ENCODE measurements at places on chromosomes 4 and X. TPM values are rescaled to one million over a fixed set of nuclear protein-coding genes. Genes with fewer than 3 reads are reported as not detected.

DNA sequence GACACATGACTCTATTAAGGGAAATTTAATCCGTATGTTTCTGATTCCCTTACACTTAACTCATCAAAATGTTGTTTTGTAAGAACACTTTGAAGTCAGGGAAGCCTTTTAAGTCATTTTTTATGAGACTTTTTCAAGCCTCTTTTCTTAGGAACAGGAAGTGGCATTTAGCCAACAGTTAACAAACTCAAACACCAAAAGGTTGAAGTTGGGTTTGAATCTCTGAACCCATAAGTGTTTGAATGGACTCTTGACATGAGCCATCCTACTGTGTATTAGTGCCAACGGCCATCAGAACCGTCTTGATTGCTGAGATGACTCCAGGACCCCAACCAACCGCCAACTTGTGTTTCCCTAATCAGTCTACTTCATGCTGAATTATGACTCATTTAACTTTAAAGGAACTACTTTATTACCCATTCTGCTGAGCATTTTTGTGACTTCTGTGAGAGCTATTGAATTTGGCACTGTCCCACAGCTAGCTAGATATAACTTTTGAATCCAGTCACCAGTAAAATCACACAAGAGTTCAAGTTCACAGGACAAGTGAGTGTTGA lies 209.1 kb upstream of the FAT1 start:
- no peak for DNase-seq
- H3K4me1 ChIP-seq, result no peaks in the 10 kb centered on the region
- no peak overlapping the region for H3K4me3 ChIP-seq
- no peaks in the 10 kb centered on the region for H3K36me3 ChIP-seq

DNA sequence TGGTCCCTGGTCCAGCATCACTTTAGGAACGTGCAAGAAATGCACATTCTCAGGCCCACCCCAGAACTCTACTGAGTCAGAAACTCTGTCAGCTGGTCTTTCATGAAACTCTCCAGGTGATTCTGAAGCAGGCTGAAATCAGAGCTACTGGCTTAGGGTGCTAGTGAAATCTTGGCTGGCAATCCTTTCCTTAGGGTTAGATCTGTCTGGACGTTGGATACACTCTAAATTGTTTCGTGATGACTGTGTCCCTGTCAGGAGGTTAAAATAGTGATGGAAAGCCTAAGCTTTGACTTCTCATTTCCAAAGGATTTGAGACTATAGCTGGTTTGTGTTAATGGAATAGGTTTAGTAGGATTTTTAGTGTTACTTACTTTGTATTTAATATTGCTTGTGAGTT lies 99.1 kb downstream of the ARHGAP10 start:
- H3K36me3 ChIP-seq, result no peaks in the 10 kb centered on the region
- H3K27me3 ChIP-seq, result no peaks in the 10 kb centered on the region

DNA sequence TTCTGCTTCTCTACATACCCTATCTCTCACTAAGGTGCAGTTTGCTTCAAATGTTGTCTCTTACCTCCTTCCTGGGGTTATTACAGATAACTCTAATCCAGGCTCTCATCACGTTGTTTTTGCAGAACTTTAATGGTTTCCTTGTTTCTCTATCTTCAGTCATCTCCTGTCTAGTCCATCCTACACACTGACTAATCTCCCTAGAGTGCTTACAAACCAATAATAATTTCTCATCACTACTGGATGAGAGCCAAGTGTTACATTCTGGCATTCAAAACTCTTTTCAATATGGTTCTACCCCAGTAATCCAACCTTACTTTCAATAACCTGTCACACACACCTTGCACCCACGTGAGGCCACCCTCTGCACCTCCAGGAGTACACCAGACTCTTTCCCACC lies 86.1 kb downstream of the SYNPO2 start:
- no peak for DNase-seq
- H3K4me3 ChIP-seq, result no peak overlapping the region
- no peaks in the 10 kb centered on the region for H3K36me3 ChIP-seq
- no peaks in the 10 kb centered on the region for H3K4me1 ChIP-seq
- no peak overlapping the region for H3K27ac ChIP-seq
- H3K27me3 ChIP-seq, result no peaks in the 10 kb centered on the region

GRCh38 chr4:87255755-87256154 lies 35.3 kb upstream of the KLHL8 start:
- H3K27ac ChIP-seq, result no peak overlapping the region
- H3K4me3 ChIP-seq, result no peak overlapping the region
- no peaks in the 10 kb centered on the region for H3K36me3 ChIP-seq
- DNase-seq, result no peak
- no peaks in the 10 kb centered on the region for H3K4me1 ChIP-seq

RASSF6 gene
- 0.21 TPM for total RNA-seq

PABPC5 gene
- total RNA-seq, result not detected

GRCh38 chr4:110628663-110629213 lies 5.9 kb upstream of the PITX2 start:
- H3K27me3 ChIP-seq, result peaks cover 64% of the 10 kb centered on the region
- H3K36me3 ChIP-seq, result no peaks in the 10 kb centered on the region
- H3K4me1 ChIP-seq, result no peaks in the 10 kb centered on the region
- no peak overlapping the region for H3K4me3 ChIP-seq
- no peak for DNase-seq
- H3K27ac ChIP-seq, result no peak overlapping the region

DNA sequence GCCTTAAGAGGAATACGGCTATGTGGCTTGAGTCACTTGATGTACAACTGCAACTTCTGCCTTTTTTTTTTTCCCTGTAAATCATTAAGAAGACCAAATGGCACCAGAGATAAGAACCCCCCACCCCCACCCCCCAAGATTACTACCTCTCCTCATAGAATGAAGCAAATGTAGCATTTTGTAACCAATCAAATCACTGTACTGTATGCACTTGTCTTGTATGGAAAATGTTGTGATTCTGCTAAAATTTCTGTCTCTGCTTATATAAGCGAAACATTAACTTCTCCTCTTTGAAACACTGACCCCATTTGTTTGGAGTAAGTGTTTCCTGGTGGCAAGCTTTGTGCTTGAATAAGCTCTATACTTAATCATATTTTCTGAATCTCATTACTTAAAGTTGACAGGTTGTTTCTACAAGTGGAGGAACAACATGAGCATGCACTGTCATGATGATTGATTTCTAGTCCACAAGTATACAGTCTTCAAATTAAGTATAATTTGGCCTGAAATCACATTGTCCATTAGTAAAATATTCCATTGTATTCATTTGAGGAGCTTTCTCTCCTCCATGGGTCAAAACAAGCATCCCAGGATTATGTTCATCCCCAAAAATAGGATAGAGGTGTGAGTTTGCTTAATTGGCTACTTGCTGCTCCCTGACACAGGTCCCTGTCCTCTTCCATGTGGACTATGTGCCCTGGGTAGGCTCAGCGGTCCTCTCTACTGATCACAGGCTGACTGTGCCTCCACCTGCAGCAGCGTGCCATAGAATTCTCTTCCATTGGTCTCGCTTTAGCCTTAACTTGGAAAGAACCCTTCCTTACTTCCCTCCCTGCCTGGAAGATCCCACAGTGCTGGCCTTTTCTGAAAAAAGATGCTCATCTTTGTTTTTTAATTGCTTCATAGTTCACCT lies 104.0 kb upstream of the BMP2K start:
- H3K27me3 ChIP-seq, result no peaks in the 10 kb centered on the region
- no peaks in the 10 kb centered on the region for H3K36me3 ChIP-seq
- DNase-seq, result no peak
- no peak overlapping the region for H3K27ac ChIP-seq

CSAG1 gene
- not detected for total RNA-seq

GRCh38 chr4:76784237-76784636 lies 113.7 kb downstream of the SOWAHB start:
- H3K27ac ChIP-seq, result no peak overlapping the region
- no peak overlapping the region for H3K4me3 ChIP-seq
- no peaks in the 10 kb centered on the region for H3K4me1 ChIP-seq
- H3K36me3 ChIP-seq, result no peaks in the 10 kb centered on the region
- H3K27me3 ChIP-seq, result no peaks in the 10 kb centered on the region
- no peak for DNase-seq
